ENCODE measurements at places on chromosomes 4 and X.

GRCh38 chr4:72971572-72971971, 97.9 kb downstream of the COX18 start:
- DNase-seq = no peak

DNA sequence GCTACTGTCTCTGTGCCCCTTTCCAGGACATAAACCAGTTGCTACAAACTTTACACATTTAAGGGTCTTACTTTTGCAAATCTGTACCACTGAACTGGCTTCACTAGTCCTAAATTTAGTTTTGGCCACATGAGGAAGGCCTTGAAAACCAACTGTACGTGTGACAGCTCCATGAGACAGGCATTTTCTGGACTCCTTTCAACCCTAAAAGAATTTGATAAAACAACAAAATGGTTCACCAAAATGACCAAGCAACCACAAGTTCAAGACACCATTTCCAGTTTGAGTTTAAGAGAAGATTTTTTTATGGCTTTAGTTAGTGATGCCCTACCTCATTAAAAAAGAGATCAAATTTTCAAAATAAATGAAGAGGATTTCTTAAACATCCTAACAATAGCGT, 246.4 kb downstream of the ZNF674 start:
- no peak for DNase-seq

- DNase-seq = no peak
These were observed 1.2 kb downstream of the FOXR2 start for GRCh38 chrX:55624403-55624802.

DNA sequence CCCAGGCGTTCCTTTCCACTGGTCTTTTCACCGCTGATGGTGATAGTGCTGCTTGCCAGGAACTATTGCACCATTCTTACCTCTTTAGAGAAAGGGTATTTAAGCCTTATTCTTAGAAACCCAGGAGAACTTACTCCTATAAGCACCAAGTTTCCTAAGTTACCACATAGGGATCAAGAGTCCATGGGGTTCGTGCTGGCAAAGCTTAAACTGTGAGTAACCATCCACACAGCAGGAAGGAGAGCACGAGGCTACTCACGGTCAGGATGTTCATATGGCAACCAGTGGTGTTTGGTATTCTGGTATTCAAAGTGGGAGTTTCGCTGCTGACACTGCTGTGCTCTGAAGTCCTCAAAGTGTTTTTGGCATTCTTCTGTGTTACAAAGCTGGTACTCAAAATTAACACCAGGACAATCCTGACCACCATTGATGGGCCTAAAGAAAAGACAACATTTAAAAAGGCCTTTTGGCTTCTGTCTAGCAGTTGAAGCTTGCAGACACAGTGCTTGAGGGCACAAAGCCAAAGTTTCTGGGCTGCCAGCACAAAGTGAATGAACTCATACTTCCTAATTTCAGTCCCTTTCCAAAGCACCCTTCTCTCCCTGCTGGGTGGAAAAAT, 256.9 kb downstream of the ADAMTS3 start:
- no peak for DNase-seq

All from stimulated activated CD4-positive, alpha-beta T cell treated with anti-CD3 and anti-CD28 coated beads, Interleukin-1b, Interleukin-23, amount 100 ng/mL, for 1 hour (primary cell).